Hematopoietic multipotent progenitor cell treated with erythropoietin and hydrocortisone succinate and interleukin-3 and kit ligand, for 15 days (in vitro differentiated cells): ENCODE measurements at places on chromosomes 4 and X.

DNA sequence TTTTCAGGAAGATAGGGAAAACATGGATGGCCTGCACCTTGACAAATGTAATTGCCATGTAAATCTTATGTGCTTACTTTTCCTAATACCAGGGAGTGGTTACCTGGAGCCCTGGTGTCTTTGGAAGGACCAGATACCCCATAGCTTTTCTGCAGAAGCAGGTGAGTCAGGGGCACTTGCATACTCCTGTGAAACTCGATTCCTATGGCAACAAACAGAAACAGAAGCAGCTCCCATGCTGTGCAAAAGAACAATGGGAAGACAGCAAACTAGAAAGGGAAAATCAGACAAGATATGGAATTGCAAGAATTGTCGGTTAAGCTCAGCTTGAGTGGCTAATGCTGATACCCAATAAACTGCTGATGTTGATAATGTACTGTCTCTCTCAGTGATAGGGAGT, 117.4 kb upstream of the AFF2 start:
- DNase-seq, result no peak

- DNase-seq, result no peak
Observed at GRCh38 chrX:29136904-29137303, 549.7 kb downstream of the IL1RAPL1 start.

- DNase-seq, result no peak
Observed at GRCh38 chrX:136582624-136583023, 50.6 kb downstream of the VGLL1 start.

GRCh38 chr4:105059337-105059736, 87.3 kb upstream of the TET2 start:
- no peak for DNase-seq

DNA sequence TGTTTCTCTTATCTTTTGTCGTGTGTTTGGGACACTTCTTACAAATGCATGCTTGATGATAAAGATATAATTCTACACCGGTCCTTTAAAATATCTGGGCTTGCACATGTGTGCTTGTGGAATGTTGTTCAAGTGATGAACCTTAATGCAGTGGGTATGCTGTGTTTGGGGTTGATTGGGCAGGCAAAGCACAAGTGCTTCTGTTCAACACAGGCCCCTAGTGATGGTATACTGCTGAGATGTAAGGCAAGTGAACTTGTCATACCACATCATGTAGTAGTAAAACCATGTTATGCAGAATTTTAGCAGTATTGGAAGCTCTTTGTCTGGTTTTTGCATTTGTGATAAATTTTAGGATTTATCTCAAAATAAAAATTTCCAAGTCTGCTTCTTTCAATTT, 23.9 kb downstream of the TBC1D19 start:
- DNase-seq, result no peak

- no peak for DNase-seq
Observed at GRCh38 chr4:145507636-145508035, 26.0 kb downstream of the SMAD1 start.

- DNase-seq, result no peak
Observed at GRCh38 chr4:173038192-173038896, 130.3 kb upstream of the GALNT7 start.

DNA sequence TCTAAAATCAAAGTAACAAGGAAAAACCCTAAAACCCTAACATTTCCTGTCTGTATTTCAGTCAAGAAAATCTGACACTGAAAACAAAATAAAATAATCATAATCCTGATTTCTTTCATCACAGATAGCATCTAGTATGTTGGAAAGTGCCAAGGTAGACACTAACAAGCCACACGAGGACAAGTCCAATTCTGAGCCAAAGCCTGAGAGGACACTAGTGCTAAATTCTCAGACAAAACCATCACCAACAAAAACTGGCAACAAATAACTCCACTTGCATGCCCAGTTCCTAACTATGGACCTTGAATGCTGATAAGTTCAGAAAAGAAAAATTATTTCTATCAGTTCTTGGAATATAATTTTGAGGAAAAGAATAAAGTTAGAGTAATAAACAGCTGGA, 113.7 kb downstream of the MANBA start:
- no peak for DNase-seq

DNA sequence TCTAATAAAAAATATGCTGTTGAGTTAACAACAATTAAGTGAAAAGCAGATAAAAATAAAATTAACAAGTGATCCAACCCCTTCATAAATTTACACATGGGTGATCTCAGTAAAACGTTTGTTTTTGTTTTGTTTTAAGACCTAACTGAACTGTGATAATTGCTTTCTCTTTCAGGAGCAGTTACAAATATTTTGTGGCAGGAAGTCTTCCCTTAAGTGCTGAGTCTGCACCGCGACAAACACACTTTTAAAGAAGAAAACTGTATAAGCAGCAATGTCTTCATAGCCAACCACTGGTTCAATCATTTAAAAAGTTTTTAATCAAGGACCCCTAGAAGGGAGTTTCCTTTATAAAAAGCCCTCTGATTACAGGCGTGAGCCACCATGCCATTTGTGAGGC, 53.7 kb upstream of the NFKB1 start:
- no peak for DNase-seq

DNA sequence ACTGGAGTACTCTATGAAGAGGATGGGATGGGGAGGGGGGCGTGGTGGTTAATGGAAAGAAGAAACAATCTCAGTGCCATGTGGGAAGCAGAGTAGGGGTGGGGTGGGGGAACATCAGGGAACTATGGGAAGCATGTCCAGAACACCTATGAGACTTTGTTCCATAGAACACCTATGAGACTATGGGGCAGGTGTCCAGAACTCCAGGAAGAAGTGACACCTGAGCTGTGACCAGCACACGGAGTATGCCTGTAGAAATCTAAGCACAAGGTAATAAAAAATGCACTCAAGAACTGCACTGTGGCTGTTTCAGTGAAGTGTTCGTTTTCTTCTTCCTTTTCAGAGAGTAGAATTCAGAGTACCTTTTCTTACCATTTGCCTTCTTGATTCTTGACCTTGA, 704.8 kb upstream of the TENM3 start:
- no peak for DNase-seq

DNA sequence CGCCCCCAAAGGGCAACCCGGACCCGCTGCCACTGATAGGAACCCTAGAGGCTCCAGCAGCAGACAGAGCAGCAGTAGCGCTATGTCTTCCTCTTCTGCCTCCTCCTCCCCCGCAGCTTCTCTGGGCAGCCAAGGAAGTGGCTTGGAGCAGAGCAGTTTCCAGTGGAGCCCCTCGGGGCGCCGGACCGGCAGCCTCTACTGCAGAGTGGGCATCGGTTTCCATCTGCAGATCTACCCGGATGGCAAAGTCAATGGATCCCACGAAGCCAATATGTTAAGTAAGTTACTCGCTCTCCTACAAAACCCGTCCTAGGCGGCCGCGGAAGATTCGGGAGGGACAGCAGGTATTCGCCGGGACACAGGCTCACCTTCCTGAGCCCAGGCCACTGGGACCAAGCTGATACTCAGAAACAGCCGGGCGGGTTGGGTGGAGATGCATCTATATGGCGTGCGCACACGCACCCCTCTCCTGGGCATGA, 477 bp downstream of the FGF5 start:
- DNase-seq, result no peak

DNA sequence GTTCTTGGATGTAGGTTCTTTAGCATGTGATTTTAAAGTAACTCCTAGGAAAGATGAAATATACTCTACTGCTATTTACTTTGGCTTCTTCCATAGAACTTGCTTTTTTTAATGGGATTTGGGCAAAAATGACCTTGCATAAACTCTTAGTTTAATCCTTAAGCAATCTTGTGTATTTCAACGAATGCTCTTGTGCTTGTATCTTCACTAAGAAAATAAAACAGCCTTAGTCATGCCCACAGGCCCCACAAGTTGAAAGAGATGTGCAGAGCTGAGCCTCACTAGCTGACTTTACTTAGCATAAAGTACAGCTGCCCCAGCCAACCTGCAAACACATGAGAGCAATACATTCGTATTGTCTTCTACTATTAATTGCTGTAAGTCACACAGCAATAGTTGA, 1609.2 kb downstream of the STIM2 start:
- no peak for DNase-seq
